Naive thymus-derived CD8-positive, alpha-beta T cell (primary cell): ENCODE measurements at places on chromosomes 3 and 15.

DNA sequence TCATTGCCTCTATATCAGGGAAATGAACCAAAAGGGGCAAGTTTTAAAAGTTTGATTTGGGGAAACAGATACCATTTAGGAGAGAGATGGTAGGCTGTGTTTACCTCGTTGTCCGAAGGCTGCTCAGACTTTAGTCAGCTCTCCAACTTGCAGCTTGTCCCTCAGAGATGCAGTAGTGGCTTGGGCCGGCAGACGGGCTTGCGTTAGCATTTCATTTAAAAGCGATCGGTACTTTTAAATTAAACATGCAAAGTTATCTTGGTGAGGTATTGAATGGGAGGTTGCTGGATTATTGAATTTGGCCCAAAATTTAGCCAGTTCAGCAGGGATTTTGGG lies 26.2 kb downstream of the EEFSEC start:
- peaks cover 25% of the 10 kb centered on the region for H3K4me1 ChIP-seq
- H3K4me3 ChIP-seq = no peak overlapping the region
- no peak for DNase-seq
- no peak overlapping the region for H3K27ac ChIP-seq
- H3K36me3 ChIP-seq = peaks cover 7% of the 10 kb centered on the region

DNA sequence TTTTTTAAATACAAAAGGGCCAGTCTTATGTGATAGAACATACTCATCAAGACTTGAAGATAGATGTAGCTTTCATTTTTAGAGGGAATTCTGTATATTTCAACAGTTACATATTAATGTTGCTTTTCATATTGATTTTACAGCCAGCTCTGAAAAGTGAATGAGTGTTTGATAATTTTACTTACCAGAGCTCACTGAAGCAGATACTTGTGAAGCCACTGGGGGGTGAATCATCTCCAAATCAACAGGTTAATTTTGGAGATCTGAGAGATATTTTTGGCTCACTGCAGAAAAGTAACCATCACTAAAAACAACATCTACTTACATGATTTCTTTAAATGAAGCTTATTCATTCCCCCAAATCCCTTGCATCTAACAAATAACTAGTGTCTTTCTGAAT lies 24.7 kb downstream of the TNFAIP8L3 start:
- no peak for DNase-seq
- H3K36me3 ChIP-seq = no peaks in the 10 kb centered on the region
- H3K27ac ChIP-seq = no peak overlapping the region
- peaks cover 6% of the 10 kb centered on the region for H3K27me3 ChIP-seq

DNA sequence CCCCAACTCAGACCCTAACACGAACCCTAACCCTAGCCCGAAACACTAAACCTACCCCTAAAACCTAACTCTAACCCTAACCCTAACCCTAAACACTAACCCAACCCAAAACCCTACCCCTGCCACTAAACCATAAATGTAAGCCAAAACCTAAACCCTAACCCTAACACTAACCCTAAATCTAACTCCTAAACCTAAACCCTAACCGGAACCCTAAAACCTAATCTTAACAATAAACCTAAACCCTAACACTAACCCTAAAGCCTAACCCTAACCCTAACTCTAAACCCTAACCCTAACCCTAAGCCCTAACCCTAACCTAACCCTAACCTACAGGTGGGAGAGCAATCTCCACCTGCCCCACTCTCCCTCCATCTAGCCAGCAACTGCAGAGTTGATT lies 152.3 kb downstream of the OR4M2 start:
- peaks cover 5% of the 10 kb centered on the region for H3K27me3 ChIP-seq
- no peak overlapping the region for H3K4me3 ChIP-seq
- no peaks in the 10 kb centered on the region for H3K36me3 ChIP-seq
- no peak for DNase-seq

GRCh38 chr15:44243141-44243540 lies 45.4 kb upstream of the GOLM2 start:
- H3K36me3 ChIP-seq = no peaks in the 10 kb centered on the region
- H3K27me3 ChIP-seq = no peaks in the 10 kb centered on the region
- H3K4me3 ChIP-seq = no peak overlapping the region
- no peak overlapping the region for H3K27ac ChIP-seq

DNA sequence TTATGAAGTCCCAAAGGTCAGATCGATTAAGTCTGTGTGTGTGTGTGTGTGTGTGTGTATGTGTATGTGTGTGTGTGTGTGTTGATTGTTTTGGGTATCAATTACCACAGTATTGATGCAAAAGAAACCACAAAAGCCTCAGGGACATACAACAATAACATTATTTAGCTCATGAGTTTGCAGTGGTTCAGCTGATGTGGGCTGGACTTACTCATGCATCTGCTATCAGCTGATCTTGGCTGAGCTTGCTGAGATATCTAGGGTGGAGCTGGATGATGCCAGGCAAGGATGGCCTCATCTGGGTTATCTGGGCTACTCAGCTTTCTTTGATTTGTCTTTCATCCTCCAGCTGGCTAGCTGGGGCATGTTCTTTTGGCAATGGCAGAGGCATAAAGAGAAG lies 82.4 kb upstream of the PRR23C start:
- no peaks in the 10 kb centered on the region for H3K36me3 ChIP-seq
- no peaks in the 10 kb centered on the region for H3K4me1 ChIP-seq
- H3K4me3 ChIP-seq = no peak overlapping the region
- DNase-seq = no peak
- no peak overlapping the region for H3K27ac ChIP-seq
- H3K27me3 ChIP-seq = peaks cover 12% of the 10 kb centered on the region

- DNase-seq = no peak
- no peaks in the 10 kb centered on the region for H3K27me3 ChIP-seq
- H3K4me1 ChIP-seq = peaks cover 33% of the 10 kb centered on the region
- no peak overlapping the region for H3K4me3 ChIP-seq
These were observed 3.5 kb upstream of the RNU5B-1 start for GRCh38 chr15:65300924-65301441.

DNA sequence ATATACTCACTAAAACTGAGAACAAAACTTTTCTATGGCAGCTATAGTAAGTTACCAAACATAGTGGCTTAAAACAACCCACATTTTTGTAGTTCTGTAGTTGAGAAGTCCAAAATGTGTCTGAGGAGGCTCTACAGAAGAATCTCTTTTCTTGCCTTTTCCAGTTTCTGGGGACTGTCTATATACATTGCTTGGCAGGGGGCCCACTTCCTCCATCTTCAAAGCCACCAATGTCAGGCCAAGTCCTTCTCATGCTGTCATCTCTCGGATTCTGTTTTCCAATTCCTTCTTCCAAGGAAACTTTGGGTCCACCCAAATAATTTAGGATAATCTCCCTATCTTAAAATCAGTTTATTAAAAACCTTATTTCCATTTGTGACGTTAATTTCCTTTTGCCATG lies 92.7 kb downstream of the DLG1 start:
- H3K4me3 ChIP-seq = no peak overlapping the region
- no peak overlapping the region for H3K27ac ChIP-seq
- no peaks in the 10 kb centered on the region for H3K27me3 ChIP-seq
- no peak for DNase-seq

DNA sequence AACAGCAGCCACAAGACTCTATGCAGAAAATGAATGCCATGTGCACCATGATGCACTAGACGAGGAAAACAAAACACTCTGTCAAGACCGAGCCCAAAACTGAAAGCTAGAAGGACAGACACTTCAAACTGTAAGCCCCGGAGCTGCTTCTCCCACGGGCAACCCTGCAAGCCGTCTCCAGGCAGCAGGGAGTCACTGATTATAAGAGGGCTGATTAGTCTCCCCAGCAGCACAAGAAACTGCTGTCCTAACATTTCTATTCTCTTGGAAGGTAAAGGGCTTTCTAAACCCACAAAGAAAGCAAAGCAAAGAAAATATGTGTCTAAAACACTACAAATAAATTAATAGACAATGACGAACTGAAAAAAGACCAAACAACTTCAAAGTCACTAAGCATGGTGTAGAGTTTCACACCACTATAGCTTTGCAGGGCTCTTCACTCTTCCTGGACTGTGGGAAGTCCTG lies 15.5 kb downstream of the TBC1D2B start:
- peaks cover 49% of the 10 kb centered on the region for H3K4me1 ChIP-seq
- H3K27me3 ChIP-seq = no peaks in the 10 kb centered on the region
- peak overlapping the region; percentile 84 for H3K4me3 ChIP-seq
- no peaks in the 10 kb centered on the region for H3K36me3 ChIP-seq
